ENCODE measurements at places on chromosomes 4 and X.

GRCh38 chr4:147307896-147308674, 172.8 kb upstream of the EDNRA start:
- no peak for DNase-seq

DNA sequence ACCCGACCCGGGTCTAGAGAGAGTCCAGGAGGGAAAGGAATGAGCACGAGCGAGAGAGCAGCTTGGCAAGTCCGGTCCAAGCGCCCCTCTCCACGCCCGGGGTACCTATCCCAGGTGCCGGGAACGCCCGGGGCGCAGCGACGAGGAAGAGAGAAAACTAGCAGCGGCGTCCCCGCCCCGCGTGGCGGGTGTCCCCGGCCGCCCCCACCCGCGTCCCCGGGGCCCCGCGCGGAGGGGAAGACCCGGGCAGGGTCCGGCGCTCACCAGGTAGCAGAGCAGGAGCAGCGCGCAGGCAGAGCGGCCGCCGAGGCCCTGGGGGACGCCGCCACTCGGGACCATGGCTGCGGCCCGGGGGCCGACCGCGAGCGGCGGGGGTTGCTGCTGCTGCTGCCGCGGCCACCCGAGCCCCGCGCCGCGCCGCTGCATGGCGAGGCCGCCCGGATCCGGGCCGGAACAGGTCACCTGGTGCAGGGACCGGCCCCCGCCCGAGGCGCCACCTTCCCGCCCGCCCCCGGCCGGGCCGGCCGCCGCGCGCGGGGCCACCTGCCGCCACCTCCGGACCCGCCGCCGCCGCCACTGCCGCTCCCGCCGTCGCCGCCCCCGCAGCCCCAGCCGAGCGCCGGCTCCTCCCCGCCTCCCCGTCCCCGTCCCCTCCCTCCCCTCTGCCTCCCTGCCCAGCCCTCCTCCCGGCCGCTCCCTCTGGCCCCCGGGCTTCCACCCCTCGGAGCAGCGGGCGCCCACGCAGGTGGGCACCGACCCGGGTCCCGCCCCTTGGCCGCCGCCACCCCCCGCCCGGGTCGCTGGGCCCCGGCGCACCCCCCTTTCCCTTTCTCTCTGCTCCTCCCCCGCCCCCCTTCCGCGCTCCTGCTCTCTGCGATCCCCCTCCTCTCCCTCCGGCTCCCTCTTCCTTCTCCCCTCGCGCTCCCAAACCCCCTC, at the start of gene SEL1L3:
TSS of gene SEL1L3 (minus strand) at position 578 of the 936 bp plus-strand sequence. CDS start at position 426, 152 bp downstream.
- peak; percentile 49 for DNase-seq

- DNase-seq, result no peak
Observed at GRCh38 chr4:150126201-150126863, 48.1 kb downstream of the DCLK2 start.

DNA sequence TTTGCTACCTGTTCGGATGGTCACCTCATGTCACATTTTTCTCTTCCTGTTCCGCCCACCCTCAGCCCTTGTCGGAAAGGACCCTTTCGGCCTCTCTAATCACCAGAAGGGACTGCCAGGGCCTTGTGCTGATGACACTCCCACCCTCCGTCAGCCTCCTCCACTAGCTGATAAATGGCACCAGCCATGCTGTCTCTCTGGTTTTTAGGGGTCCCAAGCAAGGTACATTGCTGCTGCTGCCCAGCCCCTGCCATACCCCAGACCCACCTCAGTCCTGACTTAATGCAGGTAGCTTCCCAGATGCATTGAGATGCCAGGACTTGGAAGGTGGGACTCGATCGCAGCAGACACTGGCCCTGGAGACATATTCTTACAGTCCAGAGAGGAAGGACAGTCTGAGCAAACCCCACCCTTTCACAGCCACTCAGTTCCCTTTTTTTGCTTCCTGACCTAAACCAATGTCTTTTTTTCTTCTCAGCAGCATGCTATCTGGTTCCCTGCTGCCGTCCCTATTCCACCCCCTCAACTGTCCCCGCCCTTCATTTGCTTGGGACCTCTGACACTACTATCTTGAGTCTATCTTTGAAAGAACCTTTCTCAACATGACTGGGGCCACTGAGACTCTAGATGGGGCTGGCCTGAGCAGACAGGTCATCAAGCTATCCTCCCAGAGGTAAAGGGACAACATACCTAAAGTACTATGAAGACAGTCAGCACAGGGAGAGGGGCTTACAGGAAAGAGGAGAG, at the start of gene BTK:
TSS of gene BTK (minus strand) at position 397 of the 747 bp plus-strand sequence. CDS start 10,907 bp downstream, outside the sequence.
- no peak for DNase-seq

GRCh38 chr4:76856243-76857073, 41.5 kb downstream of the SOWAHB start:
- DNase-seq, result peak; percentile 31

- DNase-seq, result no peak
Observed at GRCh38 chr4:145387079-145387478, 94.6 kb upstream of the SMAD1 start.

DNA sequence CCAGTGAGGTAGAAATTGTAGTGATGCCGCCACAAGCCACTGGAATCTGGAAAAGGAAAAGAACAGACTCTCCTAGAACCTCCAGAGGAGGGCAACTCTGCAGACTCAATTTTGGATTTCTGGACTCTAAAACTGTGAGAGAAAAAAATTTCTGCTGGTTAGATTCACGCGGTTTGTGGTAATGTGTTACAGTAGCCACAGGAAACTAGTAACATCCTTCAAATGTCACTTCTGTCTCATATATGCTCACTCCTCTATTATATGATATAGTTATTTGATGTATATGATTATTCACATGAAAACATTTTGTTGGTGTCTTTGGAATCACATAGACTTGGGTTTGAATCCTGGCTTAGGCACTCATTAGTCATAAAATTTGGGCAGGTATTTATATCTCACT, 18.8 kb downstream of the LDOC1 start:
- no peak for DNase-seq
